ENCODE measurements at places on chromosomes 7 and 10. TPM values are rescaled to one million over a fixed set of nuclear protein-coding genes. Genes with fewer than 3 reads are reported as not detected.

Gene CABCOCO1
- total RNA-seq, result not detected

Gene RSPH10B2
- 0.19 TPM for total RNA-seq

Gene ANKRD30A
- total RNA-seq, result not detected

Gene PIK3CG
- total RNA-seq, result 7.2 TPM

Gene OPN1SW
- not detected for total RNA-seq

Gene VWC2
- total RNA-seq, result not detected

Gene GRM8
- total RNA-seq, result 0.09 TPM
